RWPE1 (cell line): ENCODE measurements at places on chromosomes 5 and 9.

- DNase-seq: peak; percentile 38
These were observed 65.2 kb upstream of the ADRA1B start for GRCh38 chr5:159851053-159851452.

DNA sequence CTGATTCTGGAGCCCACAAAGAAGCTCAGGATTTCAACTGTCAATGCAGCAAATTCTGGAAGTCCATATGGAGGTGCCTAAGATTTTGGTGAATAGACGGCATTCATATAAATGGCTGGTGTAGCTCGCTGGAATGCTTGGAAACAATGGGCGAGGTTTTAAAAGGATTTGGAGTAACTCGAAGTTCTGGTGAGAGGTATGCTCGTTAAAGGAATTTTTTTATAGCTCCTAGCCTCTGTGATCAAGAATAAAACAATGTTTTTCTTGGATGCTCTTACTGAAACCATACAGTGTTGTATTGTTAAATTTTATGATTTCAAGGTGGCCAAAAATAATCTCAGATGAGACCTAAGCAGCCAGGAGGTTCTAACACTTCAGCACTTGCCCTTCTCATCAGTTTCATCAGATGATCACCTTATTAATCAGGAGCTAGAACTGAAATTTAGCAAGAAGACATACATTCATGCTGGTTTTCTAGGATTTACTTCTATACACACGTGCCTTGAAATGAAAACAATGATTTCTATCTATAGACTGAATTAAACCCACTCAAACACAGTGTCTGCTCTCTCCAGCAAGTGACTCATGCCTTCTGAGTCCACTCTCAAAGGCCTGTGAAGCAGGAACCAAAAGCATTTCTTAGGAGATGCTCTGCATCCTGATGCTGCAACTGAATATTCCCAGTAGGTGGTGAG, 79.2 kb downstream of the OTULIN start:
- DNase-seq: no peak

DNA sequence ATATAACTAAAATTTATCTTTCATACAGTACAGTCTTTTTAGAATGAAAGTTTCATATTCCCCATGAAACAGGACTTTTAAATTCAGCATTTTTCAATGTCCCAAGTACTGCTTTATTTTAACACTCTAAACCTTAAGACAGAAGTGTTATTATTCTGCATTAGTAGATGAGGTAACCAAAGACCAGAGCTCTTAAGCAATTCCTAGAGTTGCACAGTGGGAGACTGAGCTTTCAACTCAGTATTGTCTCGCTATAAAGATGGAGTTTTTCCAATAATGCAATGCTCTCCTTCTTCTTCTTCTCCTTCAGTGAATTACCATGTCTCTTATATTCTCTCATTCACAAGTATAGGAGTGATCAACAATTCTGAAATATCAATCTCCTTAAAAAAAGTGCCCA, 479.7 kb downstream of the CETN3 start:
- DNase-seq: no peak

GRCh38 chr9:125948887-125949596, 201.9 kb downstream of the PBX3 start:
- peak; percentile 79 for DNase-seq

DNA sequence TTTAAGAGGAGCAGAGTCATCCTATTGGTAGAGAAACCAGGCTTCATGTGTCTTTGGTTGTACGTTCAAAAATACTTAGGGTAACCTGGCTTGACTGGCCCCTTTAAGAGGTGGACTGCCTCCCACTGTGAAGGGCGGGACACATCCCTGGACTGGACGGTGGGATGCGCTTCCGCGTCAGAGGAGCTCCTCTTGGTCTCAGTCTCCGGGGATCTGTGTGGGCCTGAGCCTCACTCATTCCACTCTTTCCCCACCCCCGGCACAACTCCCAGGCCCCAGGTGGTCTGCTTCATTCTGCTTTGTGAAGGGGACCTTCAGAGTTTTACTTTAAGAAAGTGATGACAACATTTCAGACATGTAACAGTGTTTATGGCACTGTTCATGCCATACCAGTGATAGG, 601.1 kb downstream of the IRX1 start:
- no peak for DNase-seq

GRCh38 chr5:112681481-112681908, 56.2 kb upstream of the APC start:
- DNase-seq: no peak

- no peak for DNase-seq
These were observed 88.6 kb downstream of the GDNF start for GRCh38 chr5:37751227-37751626.
